ENCODE measurements at places on chromosomes 11 and 22. TPM values are rescaled to one million over a fixed set of nuclear protein-coding genes. Genes with fewer than 3 reads are reported as not detected.

The SPI1 gene
- total RNA-seq, result not detected

The SLC22A9 gene
- total RNA-seq, result not detected

The APOL4 gene
- 0.82 TPM for total RNA-seq

The LGALS12 gene
- total RNA-seq, result not detected

The TPCN2 gene
- total RNA-seq, result 7.2 TPM

The POTEH gene
- total RNA-seq, result not detected

The MRGPRX3 gene
- total RNA-seq, result not detected

The FXYD2 gene
- total RNA-seq, result 1.7 TPM

The ANKK1 gene
- 0.22 TPM for total RNA-seq

The STARD10 gene
- 17.7 TPM for total RNA-seq

The TRIM48 gene
- total RNA-seq, result not detected

The RELT gene
- 5.4 TPM for total RNA-seq

The SYT13 gene
- total RNA-seq, result 9.0 TPM

All from neural progenitor cell (in vitro differentiated cells).